ENCODE measurements at places on chromosomes 1 and 21.

DNA sequence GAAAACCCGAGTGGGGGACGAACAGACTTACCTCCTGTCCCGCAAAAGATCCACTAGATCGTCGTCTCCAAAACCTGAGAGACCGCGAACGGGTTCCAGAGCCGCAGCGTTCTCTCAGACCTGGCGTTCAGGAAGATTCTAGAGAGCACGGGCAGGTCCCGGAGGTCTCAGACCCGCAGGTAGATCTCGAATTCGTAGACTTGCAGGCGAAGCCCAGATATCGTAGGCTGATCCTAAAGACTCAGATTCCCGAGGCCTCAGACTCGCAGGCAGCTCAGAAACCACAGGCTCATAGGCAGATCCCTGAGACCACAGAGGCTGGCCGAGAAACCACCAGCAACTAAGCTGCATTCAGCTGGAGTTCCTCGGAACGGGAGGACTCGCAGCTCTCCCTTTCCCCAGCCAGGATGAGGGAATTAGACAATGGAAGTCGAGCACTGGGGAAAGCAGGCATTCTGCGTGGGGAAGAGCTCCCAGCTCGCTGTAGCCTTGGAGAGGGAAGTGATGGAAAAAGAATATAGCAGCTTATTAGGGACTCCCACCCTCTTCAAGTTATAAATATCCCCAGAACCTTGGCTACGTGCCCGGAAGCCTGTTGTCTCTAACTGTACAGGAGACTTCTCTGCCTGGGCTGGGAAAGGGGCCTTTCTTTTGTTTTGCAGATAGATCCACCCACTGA, at the start of gene ZNF436:
Gene ZNF436 (minus strand): TSS at position 502 of the 679 bp plus-strand sequence. CDS start 1,831 bp downstream, outside the sequence.
- peak; percentile 82 for DNase-seq

DNA sequence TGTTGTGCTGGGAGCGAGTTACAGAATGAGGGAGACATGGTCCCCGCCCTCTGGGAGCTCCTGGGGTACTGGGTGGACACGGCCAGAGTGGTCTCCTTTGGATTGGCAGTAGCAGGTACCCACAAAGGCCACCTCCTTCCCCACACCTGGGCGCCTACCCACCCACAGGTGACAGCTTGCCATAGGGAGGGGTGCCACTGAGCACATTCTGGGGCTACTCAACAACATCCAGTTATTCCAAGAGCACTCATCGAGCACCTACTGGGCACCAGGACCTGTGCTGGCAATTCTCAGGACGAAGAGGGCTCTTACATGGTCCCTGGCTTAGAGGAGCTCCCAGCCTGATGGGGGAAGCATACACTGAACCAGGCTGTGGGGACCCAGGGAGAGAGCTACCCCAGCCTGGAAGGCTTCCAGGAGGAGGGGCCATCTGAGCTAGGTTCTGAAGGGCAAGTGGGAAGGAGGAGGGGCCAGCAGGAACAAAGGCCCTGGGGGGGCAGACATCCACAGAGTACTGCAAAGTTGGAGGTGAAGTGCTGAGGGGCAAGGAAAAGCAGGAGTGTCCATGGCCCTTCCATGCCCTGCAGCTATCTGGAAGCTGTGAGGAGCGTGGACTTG, 22.0 kb downstream of the MRPL37 start:
- no peak for DNase-seq

GRCh38 chr1:202007304-202007703, 3.1 kb upstream of the ELF3 start:
- DNase-seq = no peak

DNA sequence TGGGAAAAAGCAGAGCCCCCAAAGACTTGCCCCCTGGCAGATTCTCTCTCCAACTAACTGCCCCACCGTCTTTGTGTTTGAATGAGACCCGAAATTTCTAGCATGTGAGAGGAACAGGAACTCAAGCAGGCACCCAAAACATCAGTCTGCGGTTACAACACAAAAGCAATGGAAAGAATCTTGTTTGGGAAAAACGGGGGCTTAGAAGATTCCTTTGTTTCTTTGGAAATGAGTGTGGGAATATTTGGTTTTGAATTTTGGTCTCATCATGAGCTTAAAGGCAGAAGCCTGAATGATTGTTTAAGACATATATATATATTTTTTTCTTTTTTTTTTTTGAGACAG, 188.9 kb upstream of the TMEM51 start:
- no peak for DNase-seq

GRCh38 chr21:46401186-46401910, 57.3 kb upstream of the DIP2A start:
- no peak for DNase-seq

GRCh38 chr1:232423591-232423990, 206.3 kb downstream of the SIPA1L2 start:
- DNase-seq = no peak

DNA sequence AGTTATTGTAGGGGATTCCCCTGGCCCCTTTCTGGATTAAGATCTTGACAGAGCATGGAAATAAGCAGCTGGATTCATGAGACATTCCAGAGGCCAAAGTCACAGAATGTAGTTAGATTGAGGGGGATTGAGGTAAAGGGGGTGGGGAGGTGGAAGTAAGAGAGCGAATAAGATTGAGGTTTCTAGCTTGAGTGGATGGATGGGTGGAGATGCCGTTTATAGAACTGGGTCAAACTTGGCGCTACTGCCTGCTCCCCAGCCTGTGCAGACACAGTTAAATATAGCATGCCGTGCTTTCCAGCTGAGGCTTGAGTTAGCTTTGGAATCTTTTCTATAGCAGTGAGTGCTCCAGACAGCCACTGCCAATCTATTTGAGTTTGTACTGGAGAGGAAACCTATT, 85.7 kb downstream of the DYRK1A start:
- no peak for DNase-seq

DNA sequence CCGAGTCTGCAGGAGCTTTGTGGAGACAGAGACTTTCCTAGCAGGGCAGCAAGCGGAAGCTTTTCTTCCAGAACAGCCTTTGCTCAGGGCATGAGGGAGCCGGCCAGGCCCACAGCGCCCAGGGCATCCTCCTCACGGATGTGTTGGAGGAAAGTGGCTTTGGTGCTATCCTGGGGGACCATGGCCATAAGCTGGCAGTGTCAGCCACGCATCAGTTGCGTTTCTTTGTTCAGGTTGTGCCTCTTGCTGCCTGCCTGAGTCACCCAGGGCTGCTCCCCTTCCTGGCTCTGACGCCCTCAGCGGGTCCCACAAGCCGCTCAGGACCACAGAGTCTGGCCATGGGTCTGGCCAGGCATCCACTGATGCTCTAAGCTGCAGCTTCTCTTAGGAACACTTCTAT, 39.6 kb upstream of the PRSS38 start:
- no peak for DNase-seq

GRCh38 chr1:39992234-39992633, 37.3 kb downstream of the MFSD2A start:
- DNase-seq = no peak

DNA sequence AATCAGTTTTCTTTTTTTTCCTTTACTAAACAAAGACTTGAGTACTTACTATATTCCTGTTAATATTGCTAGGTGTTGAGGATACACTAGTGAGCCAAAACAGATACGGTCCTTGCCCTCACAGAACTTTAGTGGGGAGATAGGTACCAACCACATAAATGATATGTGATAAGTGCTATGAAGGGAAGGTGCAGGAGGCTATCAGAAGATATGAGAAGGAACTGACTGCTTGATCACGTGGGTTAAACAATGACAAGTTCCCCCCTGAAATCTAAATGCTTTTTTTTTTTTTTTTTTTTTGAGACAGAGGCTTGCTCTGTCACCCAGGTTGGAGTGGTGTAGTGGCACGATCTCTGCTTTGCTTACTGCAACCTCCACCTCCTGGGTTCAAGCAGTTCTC, 25.0 kb downstream of the RBM15 start:
- no peak for DNase-seq

GRCh38 chr21:38333301-38334272, 76.8 kb downstream of the KCNJ15 start:
- DNase-seq = no peak

DNA sequence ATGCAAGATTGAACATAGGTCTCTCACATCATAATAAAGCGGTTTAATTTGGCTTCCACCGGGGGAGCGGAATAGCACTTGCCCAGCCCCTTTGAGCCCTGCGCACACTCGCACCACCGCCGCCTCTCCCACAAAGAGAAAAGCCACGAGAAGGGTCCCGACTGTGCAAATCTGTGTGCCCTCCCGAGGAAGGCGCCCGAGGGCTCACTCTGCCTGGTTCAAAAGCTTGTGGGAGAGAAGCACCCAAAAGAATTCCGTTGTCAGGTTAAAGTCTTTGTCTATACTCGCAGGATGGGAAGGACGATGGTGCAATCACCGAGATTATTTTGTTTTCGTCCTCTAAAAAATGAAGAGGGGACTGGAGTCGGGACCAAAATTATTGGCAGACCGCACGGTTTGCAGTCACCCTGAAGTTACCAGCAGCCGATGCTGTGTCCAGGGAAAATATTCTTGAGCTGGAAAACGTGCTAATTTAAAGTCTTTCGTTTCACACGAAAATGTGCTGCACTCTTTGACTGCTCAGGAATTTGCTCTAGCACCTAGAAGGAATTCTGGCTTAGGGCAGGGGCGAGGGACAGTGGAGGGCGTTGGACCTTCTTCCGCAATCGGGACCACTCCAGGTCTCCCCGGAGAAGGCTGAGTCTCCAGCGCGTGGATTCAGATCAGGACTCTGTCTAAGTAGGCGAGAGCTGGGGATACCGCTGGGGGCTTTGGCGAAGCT, 6.6 kb upstream of the SIM2 start:
- DNase-seq = no peak

DNA sequence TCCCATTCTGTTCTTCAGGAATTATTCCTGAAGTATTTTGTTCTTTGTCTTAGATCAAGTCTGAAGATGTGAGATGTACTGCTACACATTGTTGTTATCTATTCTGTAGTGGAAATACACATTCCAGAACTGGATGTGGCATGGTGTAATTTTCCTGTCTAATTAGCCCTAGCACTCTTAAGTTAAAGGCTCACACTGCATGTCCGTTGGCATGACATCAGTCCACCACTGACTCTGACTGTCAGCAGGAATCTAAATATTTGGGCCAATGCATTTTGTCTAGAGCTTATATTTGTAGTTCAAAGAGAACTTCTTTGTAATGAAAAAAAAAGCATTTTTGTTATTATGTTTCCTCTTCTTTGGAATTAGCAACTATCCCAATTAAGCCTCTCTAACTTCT, 201.0 kb downstream of the S1PR1 start:
- no peak for DNase-seq

DNA sequence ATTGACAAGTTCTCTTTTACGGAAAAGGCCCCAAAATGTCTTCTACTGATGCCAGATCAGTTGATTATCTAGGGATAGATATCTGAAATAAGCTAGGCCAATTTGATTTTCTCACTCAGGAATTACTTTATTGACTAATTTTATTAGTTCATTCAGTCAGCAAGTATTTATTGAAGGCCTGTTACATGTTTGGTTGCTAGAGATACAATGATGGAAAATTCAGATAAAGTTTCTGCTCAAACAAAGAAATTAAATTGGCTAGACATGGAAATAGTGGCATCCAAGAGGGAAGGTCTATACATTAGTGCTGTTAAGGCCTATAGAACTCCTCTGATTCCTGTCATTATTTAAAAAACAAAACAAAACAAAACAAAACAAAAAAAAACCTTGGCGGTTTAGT, 56.5 kb downstream of the HS2ST1 start:
- no peak for DNase-seq

- DNase-seq = no peak
Measured at GRCh38 chr1:97042551-97042950, 321.0 kb downstream of the PTBP2 start.

DNA sequence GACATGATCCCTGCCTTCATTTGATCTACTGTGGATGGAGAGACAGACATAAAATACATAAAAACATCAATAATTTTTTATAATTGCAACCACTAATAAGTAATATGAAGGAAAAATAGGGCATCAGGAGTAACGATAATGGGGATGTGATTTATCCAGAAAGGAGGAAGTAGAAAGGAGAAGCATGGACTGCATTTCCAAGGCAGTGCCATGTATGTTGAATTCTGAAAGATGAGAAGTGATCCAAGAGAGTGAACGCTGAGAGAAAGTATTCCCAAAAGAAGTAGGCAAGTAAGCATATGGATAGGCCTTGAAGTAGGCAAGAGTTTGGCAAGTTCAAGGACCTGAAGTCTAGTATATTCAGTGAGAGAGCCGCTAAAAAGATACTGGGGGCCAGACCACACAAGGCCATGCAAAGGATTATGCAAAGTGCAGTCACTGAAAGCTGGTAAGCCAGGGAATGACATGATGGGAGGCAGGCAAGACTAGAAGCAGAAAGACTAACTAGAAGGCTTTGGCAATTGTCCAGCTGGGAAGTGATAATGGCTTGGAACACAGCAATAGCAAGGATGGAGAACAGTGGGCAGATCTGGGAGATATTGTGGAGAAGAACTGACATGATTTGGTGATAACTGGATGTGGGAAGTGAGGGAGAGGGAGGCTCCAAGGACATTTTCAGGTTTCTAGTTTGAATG, 85.9 kb downstream of the TM2D1 start:
- no peak for DNase-seq

DNA sequence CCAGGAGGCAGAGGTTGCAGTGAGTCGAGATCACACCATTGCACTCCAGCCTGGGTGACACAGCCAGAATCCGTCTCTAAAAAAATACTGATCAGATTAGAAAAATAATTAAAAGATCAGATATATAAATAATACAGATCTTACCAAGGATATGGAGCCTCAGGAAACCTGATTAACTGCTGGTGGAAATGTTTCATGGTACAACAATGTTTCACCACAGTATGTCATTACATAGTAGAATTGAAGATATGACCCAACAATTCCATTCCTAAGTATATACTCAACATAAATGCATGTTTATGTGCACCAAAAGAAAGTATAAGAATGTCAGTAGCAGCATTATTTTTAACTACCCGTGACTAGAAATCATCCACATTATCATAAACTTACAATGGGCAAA, 41.7 kb downstream of the CD53 start:
- no peak for DNase-seq

- DNase-seq = no peak
Measured at GRCh38 chr1:46822248-46822826, 23.5 kb downstream of the CYP4B1 start.

DNA sequence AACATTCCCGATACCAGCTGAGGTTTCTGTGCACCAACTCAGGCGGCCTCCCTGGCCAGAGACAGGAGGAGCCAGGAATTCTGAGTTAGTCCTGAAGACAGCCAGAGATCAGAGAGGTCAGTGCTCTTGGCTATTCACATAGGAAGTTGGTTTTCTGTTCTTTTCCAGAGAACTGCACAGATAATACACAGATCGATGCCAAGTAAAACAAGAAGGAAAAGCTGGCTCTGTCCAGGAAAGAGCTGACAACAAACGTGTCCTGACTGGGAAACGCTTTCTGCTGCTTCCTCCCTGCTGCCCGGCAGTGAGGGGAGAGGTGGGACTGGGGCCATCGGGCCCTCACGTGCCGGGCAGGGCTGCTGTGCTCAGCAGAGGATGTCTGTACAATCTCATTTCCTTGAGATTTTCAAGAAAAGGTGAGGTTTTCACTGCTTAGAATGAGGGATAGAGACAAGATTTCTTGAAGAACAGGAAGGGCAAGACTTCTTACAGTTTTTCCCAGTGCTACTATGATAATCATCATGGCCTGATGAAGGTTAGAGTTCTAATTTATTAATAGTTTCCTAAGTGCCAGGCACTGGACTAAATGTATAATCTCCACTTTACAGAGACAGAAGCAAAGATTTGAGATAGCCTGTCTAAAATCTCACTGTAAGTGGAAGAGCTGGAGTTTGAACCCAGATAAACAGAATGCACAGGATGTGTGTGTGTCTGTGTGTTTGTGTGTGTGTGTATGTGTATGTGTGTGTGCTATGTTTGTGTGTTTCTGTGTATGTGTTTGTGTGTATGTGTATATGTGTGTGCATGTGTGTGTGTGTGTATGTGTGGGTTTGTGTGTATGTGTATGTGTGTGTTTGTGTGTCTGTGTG, 211.0 kb upstream of the RAB4A start:
- no peak for DNase-seq
